NCI-H1436 (cell line): ENCODE measurements at places on chromosomes 2 and 18.
A peak's percentile ranks its signal among the peaks of the same experiment; 100 is the strongest.

GRCh38 chr2:127348426-127349000, 39.3 kb downstream of the MAP3K2 start:
- DNase-seq: no peak

- no peak for DNase-seq
Observed at GRCh38 chr2:178327516-178327915, 123.5 kb downstream of the PRKRA start.

GRCh38 chr2:70904371-70905216, 31.1 kb upstream of the ATP6V1B1 start:
- no peak for DNase-seq

GRCh38 chr2:234019896-234020295, 30.6 kb upstream of the SPP2 start:
- no peak for DNase-seq

GRCh38 chr2:170396799-170397459, 219.0 kb downstream of the MYO3B start:
- DNase-seq: peak; percentile 13

- no peak for DNase-seq
Observed at GRCh38 chr2:222862909-222863544, 2.2 kb downstream of the ACSL3 start.

DNA sequence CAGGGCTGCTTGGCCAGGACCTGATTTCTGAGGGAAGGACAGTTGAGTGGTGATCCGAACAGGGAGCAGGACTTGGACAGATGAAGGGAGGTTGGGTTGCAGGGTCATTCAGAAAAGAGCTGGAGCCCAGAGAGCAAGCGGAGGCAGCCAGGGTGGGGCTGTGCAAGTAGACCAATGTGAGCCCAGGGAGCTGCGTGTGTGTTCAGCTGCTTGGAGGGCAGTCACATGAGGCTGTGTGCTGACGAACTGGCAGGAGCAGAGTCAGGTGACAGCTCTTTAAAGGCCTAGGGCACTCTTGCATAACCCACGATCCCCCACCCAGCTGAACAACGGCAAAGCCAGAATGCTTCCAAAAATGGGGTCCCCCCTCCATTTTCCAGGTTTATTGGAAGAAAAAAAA, 4.6 kb upstream of the MLPH start:
- DNase-seq: peak; percentile 77

- no peak for DNase-seq
Observed at GRCh38 chr2:230329946-230330605, 3.1 kb downstream of the SP140L start.

- DNase-seq: peak; percentile 26
Observed at GRCh38 chr18:65287652-65288051, 463.2 kb upstream of the CDH7 start.

- DNase-seq: no peak
Observed at GRCh38 chr2:169395821-169396374, 33.6 kb upstream of the LRP2 start.

DNA sequence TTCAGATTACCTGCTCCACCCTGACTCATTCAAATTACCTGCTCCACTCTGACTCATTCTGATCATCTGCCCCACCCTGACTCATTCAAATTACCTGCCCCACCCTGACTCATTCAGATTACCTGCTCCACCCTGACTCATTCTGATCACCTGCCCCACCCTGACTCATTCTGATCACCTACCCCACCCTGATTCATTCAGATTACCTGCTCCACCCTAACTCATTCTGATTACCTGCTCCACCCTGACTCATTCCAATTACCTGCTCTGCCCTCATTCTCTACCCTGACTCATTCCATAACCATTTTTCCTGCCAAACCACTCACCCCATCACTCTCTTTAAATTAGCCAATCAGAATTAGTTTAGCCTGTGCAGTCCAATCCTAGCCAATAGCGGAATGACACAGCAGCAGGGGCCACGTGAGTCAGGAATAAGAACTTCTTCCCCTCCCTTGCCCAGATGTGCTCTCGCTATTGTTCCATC, 26.2 kb downstream of the CFAP53 start:
- no peak for DNase-seq

GRCh38 chr2:236579746-236580315, 10.2 kb downstream of the ACKR3 start:
- no peak for DNase-seq

DNA sequence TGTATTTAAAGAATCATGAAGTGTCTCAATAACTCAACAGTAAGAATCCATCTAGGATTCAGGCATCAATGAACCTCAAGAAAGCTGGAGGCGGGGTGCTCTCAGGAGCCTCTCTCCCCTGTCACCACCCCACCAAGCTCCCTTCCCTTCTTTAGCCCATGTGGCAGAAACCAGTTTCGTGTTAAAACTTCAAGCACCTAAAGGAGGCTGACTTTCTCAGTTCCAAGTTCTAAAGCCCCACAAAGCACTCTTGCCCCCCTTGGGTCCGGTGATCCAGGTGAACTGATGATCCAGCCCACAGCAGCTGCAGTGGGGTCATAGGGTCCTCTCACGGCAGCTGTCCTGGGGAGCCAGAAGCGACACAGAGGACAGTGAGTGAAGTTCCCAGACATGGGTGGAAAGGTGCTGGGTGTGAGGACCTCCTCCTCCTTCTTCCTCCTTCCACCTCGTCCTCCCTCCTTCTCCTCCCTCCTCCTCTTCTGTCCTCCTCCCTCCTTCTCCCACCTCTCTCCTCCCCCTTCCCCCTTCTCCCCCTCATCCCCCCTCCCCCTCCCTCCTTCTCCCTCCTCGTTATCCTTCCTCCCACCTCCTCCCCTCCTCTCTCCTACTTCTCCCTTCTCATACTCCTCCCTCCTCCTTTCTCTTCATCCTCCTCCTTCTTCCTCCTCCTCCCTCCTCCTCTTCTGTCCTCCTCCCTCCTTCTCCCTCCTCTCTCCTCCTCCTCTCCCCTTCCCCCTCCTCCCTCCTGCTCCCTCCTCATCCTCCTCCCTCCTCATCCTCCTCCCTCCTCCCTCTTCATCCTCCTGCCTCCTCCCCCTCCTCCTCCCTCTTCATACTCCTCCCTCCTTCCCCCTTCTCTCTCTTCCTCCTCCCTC, 192.4 kb upstream of the AGAP1 start:
- no peak for DNase-seq

GRCh38 chr2:15804691-15805090, 135.7 kb upstream of the MYCN start:
- DNase-seq: no peak

GRCh38 chr2:236158969-236159777, 9.0 kb downstream of the GBX2 start:
- DNase-seq: no peak

DNA sequence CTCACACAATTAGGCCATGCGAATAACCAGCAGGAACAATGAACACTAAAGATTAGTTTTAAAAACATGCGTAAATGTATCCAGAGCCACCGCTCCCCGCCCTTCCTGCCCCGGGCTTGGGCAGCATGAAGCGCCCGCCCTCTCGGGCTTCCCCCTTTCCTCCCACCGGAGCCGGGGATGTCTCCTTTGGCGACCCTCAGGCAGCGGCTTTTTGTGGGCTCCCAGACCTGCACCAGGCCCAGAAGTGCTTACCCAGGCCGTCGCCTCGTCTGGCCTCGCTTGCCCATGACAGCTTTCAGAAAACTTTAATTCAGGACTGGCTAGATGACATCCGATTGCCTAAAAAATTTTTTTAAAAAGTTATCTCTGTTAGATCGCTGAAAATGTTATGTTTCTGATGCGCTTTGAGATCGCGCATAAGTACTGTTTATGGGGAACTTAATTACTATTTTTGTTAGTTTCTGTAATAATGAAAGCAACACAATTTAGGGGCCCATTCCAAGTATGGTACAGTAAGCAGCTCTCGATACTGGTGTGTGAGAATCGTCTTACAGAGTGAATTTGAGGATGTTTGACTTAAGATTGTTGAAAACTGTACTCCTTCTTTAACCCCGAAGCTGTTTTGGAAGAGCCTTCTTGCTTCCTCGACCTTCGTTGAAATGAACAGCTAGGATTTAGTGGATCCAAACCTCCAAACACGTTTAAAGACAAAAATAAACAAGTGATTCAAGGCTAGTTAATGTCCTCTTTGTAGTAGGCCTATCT, 1.1 kb downstream of the MAP3K20 start:
- peak; percentile 14 for DNase-seq

- no peak for DNase-seq
Observed at GRCh38 chr2:207149249-207150213, 16.2 kb downstream of the KLF7 start.

DNA sequence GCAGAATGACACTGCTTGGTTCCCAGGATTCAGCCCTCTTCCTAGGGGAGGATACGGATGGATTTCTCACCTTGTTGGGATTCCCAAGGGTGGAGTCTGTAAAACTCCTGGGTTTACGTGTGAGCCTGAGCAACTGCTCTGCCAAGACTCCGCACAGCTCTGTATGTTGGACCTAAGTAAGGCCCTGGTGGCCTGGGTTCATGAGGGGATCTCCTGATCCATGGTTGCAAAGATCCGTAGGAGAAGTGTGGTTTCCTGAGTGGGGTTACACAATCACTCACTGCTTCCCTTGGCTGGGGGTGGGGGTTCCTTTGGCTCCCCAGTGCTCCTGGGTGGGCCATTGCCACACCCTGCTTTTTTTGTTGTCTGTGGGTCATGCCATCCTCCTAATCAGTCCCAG, 37.7 kb downstream of the ANKRD12 start:
- no peak for DNase-seq

DNA sequence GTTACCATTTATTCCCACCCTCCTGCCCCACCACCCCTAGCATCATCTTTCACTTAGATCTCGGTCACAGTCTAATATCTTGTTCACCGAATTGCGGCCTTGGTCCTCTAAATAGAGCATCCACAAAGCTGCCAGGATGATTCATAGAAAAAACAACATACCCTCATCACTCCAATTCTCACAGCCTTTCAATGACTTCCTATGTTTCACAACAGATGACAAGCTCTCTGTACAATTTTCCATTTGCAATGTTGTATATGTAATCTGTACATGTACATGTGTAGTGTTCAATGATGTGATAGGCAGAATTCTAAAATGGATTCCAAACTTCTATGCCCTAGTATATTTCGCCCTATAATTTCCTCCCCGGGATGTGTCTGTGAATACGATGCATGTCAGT, 675.6 kb upstream of the CELF4 start:
- no peak for DNase-seq

DNA sequence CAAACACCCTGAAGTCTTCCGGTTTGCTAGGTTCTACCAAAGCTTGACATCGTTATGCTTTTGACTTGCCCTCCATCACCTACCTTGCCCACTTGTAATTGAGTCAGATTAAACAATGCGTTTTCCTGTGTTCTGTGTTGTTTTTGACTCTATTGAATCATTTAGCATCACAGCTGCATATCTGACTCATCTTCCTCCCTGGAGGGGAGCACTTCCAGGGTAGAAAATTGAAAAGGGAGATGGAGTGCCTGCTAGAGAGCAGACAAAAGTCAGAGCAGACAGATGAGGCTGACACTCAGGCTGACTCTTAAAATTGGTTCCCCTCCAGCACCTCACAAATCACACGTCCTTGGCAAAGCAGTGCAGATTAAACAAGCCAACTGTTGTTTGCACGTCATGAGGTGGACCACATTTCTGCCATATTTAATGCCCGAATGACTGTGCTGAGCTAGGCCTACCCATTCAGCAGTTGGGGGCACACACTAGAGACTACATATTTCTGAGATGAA, 2.2 kb downstream of the MPP4 start:
- DNase-seq: no peak

DNA sequence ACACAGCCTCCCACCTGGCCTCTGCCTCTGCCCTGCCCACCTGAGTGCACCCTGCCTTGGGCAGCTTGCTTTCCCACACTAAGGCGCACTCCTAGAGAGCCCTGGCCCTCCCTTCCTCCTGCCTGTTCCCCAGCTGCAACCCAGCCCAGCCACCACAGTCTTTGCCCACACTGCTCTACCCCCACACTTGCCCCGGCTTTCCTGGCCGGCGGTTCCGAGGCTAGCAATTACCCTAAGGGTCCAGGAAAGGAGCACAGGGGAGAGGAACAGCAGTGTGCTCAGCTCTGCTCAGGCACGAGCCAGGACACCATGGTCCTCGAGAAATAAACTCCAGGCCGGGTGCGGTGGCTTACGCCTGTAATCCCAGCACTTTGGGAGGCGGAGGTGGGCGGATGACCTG, 237.8 kb upstream of the RAB6C start:
- no peak for DNase-seq

- DNase-seq: no peak
Observed at GRCh38 chr2:105880637-105881036, 135.9 kb downstream of the NCK2 start.

DNA sequence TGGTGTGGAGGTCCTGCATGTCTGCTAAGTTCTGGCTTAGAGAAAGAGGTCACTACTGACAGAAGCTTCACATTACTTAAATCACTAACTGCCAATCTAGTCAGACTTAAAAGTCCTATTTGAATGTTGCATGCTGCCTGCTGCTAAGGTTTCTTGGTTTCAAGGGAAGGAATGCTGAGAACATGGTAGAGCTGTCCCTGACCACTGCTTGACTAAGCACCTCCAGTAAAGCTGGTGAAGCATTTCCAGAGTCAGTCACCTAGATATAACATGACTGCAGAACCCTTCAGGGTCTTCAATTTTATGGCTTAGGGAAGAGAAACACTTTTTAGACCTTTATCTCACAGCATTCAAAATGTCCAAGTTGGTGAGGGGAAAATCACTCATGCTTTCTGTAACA, 2178.3 kb upstream of the PIK3C3 start:
- DNase-seq: no peak

- no peak for DNase-seq
Observed at GRCh38 chr2:32119161-32119560, 46.5 kb upstream of the SLC30A6 start.

DNA sequence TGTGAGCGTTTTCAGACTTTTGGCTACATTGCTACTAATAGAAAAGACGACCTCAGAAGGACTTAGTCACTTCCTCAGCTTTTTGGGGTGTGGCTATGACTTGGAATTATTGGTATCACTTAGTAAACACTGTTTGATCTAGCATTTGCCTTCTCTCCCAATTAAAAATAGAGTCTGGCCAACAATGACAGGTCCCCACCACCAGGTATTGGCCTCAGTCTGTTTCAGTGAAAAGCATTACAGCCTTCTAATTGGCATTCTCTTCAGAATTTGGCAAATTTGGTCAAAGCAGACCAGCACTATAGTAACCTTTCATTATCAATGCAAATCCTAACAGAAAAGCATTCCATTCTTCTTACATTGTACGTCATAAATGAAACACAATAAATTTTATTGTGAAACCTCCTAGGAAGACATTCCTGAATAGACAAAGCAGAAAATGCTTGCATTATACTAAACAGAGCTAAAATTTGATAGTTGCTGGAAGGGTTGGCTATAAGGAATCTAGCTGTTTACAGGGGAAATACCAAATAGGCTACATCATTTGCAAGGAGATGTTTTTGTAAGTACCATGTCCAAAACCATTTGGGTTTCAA, 613.9 kb downstream of the IRS1 start:
- DNase-seq: no peak
